ENCODE measurements at places on chromosomes 12 and 14. TPM values are rescaled to one million over a fixed set of nuclear protein-coding genes. Genes with fewer than 3 reads are reported as not detected.

DNA sequence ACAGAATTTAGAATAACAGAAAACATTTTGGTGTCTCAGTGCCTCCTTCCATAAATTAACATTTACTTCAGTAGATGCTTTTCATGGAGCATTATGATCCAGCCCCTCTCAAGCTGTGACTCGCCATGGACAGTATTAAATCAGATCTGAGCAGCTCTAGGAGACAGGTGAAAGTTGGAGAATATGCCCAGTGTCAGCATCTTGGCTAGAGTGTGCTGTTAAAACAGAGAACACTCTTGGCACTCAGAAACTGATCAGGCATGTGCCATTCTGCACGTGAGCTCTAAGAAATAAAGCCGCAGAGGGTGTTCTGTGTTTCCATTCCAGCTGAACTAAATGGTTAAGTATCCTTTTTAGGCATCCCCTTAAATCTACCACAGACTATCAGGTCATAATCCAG lies 68.0 kb downstream of the DIP2B start:
- DNase-seq = no peak

GRCh38 chr12:106109168-106109910 lies 29.4 kb downstream of the NUAK1 start:
- no peak for DNase-seq

Gene OTUB2
- 0.56 TPM for total RNA-seq

Gene BATF
- total RNA-seq = 0.62 TPM

Gene BLOC1S1
- 119 TPM for total RNA-seq

DNA sequence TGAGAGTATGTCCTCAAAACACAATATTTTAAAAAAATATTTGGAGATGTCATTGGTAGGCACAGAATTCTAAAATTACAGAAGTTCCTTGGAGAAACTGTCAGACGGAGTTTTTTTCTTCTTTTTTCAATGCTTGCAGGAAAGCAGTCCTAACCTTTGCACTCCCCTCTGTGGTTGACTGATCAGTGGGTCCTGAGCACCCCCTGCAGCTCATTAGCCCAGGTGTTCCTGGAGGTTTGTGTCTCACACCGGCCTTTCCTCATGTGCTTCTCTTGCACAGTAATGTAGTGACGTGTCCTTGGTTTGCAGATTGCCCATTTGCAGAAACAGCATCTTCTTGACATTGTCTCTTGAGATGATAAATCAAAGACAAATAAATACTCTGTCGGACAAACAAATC lies 513.0 kb downstream of the TMEM121 start:
- no peak for DNase-seq

- DNase-seq = no peak
These were observed 21.0 kb upstream of the CD9 start for GRCh38 chr12:6178981-6179761.

GRCh38 chr12:96386794-96387193 lies 13.4 kb downstream of the CDK17 start:
- no peak for DNase-seq

Gene ALDH2
- 459 TPM for total RNA-seq

GRCh38 chr12:43347026-43347425 lies 205.0 kb downstream of the ADAMTS20 start:
- DNase-seq = no peak

Gene VRTN
- not detected for total RNA-seq

DNA sequence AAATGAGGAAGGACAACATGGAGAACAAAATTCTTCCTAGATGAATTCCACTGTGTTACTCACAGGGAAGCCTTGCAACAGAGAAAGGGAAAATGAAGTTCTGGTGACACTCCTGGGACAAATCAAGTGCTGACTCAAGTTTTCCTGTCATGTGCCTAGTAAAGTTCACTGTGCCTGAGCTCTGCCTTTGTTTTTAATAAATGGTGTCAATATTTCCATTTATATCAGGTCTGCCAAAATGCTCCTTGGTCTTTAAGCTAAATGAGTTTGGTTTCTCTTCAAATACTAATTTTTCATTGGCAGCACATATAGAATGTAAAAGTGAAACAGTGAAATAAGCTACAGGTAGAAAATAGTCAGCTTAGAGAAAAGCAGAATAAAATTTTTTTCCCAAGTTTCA lies 33.0 kb downstream of the HIGD1C start:
- DNase-seq = no peak

Gene KIF26A
- 6.3 TPM for total RNA-seq

DNA sequence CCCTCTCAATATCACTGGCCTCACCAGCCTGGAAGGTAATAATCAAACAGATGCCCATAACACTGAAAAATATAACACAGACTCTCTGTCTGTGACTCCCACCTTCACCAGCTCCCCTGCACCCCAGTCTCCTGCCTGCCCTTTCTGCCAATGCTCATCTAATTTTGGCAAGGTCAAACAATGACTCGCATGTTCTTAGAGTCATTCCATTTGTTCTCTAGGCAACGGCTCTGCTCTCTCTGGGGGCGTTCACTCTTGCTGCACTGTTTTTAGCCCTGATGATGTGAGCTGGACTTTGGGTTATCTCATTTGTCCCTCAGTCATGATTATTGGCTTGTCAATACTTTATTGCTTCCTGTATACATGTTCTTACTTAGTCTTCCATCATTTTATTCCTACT lies 691.8 kb downstream of the FLRT2 start:
- DNase-seq = no peak

DNA sequence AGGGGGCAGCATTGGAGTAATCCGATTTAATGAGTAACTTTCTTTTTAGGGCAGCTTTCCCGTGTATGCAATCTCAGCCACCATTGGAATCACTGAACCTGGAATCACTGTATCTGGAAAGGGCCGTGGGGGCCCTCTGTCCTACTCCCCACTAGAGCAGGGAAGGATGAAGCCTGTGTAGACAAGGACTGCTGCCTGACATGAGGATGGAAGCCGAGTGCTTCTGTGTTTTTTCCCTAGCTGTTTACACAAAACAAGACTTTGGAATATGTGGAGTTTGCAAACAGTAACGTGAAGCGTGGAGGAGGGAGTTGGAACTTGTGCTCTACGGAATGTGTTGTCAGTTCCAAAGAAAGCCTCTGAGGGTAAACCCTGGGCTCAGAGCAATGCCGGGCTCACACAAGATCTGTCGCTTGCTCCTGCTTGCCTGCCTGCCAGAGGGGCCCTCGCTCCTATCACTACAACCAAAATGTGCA lies 32.4 kb upstream of the HDAC7 start:
- DNase-seq = no peak

DNA sequence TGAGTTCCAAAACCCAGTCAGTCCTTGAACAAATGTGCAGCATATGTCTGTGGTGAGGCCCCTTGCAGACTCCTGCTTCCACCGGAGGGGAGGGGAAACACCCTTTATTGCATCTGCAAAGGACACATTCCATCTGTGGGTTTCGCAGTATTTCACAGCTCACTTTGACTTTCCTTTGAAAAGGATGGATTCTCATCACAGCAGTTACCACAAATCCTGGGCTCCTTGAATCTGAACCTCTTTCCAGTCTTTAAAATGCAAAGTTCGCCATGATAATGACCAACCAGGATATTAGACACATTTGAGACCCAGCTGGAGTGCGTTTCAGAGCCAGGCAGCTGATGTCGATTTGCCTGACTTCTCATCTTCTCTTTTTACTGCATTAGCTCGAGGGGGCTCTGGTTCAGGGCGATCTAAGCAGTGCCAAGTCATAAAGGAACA lies 242.4 kb downstream of the SLC15A4 start:
- DNase-seq = no peak

Gene WNT1
- total RNA-seq = not detected

- no peak for DNase-seq
These were observed 10.7 kb downstream of the CREBL2 start for GRCh38 chr12:12622418-12622817.

DNA sequence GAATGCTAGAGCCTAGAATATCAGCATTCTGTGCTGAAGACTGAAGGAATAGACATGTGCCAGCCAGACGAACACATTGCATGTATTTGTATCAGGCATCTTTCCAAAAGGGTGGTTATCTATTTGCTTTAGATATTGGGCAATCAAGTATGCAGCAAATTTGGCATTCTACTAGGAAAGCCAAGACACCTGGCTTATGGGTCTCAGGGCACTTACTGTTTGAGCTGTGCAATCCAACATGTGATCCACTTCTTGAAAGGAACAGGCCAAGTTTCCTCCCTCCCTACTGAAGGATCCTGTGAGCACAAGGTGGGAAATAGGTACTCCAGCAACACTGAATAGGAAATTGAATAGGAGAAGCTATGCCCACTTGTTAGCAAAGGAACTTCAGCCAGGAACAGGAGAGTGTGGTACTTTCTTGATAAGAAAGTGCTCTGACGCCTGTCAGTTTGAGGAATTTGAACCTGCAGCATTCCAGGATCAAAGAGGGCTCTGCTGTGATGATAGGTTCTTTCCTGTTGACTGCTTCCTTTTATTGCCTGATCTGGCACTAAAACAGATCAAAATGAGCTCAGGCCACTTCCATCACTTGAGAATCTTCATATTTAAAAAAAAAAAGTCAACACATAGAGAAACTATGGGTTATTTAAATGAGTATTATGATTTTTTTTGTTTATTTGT lies 20.6 kb downstream of the OR6S1 start:
- no peak for DNase-seq

GRCh38 chr12:132530851-132531250 lies 40.9 kb downstream of the FBRSL1 start:
- DNase-seq = no peak

DNA sequence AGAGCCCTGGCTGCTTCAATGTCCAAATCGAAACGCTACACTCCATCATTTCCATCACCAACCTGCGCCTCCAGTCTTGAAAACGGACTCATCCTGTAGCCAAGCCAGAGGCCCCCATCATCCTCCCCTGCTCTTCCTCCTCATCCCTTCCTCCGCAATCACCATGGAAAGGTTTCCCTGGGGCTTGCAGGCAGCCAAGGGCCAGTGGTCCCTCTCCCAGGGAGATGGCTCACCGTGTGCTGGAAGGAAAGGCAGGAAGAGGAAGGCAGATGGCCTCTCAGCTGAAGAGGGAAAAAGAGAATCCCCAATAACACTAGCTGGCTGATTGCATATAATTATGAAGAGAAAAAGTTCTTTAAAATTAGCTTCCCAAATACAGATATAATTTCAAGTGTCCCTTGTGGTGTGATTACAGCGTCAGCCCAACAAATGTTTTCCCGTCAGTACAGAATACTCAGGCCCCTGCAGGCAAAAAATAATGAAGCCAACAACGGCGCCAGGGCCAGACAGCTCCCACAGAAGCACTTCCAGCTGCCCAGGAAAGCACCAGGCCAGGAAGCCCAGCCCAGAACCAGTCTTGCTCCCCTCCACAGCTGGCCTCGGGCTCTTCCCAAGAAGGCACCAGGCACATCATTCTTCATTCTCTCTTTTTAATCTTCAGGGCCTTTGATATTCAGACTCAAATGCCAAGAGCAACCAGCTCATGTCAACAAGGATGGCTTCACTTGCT lies 24.7 kb downstream of the ITPK1 start:
- DNase-seq = peak; percentile 65

GRCh38 chr12:8886502-8887284 lies 27.6 kb upstream of the PHC1 start:
- DNase-seq = no peak

GRCh38 chr12:38110026-38110699 lies 206.4 kb upstream of the ALG10B start:
- no peak for DNase-seq

All from Right ventricle myocardium superior (tissue), 1 donor.